ENCODE measurements at places on chromosomes 1 and 21.

DNA sequence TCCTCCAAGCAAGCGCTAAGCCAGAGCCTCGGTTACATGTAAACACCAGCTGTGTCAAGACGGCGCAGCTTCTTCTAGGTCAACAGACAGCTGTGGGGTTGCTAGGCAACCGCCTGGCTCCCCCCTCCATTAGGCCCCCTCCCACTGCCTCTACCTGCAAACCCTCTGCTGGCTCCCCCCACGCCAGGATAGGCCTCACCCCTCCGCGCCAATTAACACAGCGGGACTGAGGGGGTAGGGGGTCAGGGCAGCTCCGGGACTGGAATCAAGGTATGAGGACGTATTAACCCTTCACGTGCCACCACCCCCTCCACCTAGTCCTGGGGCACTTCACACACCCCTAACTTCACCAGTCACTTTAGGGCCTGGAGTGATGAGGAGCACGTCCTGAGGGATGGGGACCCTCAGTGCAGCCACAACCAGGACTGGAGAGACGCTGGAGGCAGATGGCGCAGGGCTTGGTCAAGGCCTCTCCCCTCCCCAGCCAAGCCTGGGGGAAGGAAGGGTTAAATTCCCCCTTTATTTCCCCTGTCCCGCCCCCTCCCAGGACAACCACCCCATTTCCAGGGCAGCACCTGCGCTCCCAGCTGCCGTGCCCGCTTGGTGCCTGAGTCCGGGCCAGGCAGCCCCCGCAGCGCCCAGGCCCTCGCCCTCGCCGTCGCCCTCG lies 37.4 kb upstream of the WASF2 start:
- peak; percentile 98 for DNase-seq

DNA sequence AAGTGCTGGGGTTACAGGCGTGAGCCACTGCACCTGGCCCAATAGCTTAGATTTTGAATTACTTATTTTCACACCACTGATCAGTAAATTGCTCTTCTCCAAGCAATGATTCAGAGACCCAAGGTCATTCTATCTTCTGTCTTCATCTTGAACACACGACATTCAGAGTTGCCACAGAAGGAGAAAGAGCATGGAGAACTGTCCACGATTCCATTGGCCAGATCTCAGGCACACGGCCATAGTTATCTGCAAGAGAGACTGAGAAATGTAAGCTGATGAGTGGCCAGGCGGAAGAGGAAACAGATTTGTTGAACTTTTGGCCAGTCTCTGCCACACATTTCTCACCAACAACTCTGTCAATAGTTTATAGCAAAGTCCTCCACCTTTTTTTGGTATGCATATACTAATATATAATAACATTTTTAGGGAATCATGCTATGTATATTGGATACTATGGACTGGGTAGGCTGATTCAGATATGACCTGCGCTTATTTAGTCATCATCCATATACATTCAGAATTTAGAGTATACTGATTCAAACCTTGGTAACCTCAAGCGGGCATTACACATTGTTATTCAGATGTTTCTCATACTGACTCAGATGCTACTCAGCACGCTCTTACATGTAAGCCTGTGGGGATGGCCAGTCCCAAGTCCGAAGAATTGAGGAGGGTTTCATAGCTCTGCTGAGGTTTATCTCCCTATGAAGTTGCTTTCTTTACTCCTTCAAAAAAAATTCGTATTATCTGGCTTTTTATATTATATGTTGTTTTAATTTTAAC lies 25.5 kb upstream of the CAP1 start:
- no peak for DNase-seq

- no peak for DNase-seq
Observed at GRCh38 chr1:109020693-109021257, 21.1 kb downstream of the WDR47 start.

- DNase-seq: no peak
Observed at GRCh38 chr1:28044399-28044798, 44.0 kb downstream of the EYA3 start.

- DNase-seq: no peak
Observed at GRCh38 chr1:154263465-154264332, 8.7 kb upstream of the HAX1 start.

- DNase-seq: peak; percentile 90
Observed at GRCh38 chr1:32939655-32940371, 24.8 kb downstream of the RNF19B start.

- DNase-seq: peak; percentile 97
Observed at GRCh38 chr1:220300442-220301121, 28.3 kb upstream of the RAB3GAP2 start.

DNA sequence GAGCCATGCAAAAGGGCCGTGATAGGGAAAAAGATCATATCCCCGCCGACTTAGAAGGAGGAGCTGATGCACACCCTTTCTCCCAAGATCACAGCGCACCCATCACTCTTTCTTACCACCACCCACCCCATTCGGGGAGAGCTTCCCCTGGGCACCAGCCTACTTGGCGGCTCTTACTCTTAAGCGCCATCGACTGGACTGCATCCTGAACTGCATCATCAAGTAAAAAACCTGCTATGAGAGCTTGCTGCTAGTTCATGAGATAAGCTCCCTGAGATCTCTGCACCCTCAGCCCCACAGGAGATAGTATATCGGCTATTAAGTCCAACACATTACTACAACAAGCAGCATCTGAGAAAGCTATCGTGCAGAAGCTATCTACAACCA lies 125.1 kb downstream of the BARHL2 start:
- no peak for DNase-seq

DNA sequence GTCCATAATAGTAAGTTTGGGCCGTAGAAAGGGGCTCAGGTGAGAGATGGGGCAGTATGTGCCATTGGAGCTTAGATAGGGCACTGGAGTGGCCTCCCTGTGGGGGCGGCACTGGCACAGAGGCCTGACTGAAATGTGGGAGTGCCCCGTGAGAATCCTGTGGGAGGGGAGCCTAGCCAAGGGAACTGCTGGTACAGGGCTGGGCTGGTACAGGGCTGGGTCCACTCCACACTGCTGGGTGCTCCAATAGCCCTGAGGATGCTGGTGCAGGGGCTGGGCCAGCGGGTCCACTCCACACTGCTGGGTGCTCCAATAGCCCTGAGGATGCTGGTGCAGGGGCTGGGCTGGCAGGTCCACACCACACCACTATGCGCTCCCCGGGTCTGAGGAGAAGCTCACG lies 44.8 kb upstream of the PWP2 start:
- no peak for DNase-seq

GRCh38 chr1:83029916-83030315 lies 969.0 kb downstream of the TTLL7 start:
- DNase-seq: peak; percentile 26

- no peak for DNase-seq
Observed at GRCh38 chr1:30868833-30869435, 39.6 kb downstream of the SDC3 start.

- DNase-seq: no peak
Observed at GRCh38 chr1:53237638-53238037, 680 bp downstream of the MAGOH start.

- DNase-seq: no peak
Observed at GRCh38 chr1:98027103-98027705, 106.4 kb upstream of the DPYD start.

- no peak for DNase-seq
Observed at GRCh38 chr1:229119876-229120275, 151.0 kb upstream of the RAB4A start.

GRCh38 chr1:16042096-16042495 lies 1.5 kb upstream of the CLCNKB start:
- DNase-seq: no peak

DNA sequence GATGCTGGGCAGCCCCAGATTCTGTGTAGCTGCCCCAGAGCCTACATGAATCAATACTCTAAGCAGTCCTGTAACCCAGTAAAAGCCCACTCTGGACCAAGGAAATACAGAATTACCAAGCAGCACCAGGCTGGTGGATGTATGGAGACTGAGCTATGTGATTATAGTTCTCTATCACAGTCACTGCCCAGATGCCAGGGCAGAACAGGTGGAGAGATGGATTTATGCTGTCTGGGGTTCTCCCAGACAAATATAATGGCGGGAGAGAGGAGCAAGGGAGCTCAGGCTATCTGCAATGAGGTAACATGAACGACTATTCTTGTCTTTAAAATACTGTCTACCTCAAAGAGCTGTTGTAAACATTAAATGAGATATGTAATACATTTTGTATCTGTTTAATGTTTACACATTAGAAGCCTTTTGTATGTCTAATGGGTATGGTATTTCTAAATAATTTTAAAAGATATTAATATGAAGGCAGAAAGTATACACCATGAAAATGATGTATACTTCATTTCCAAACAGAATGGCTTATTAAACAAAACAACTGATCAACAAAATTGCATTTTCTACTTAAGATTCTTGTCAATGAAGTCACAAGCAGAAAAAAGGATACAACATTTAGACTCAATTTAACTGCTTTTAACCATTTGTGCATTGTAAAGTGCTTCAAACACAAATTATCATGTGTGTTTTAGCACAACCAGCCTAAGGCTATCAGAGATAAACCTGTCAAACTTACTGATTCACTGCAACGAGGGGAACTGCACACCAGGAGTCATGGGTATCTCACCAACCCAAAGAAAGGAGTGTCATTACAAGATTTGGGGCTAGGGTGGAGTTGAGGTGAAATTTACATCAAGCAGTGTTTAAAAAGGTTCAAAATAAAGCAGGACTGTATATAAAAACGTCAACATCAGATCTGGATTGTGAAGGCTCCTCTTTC lies 3.0 kb downstream of the SDE2 start:
- DNase-seq: no peak

GRCh38 chr1:207644166-207644851 lies 624 bp upstream of the CR1L start:
- DNase-seq: no peak

GRCh38 chr1:211577277-211577818 lies 1.6 kb downstream of the SLC30A1 start:
- no peak for DNase-seq

- DNase-seq: no peak
Observed at GRCh38 chr1:161130266-161130665, 2.2 kb downstream of the DEDD start.

- no peak for DNase-seq
Observed at GRCh38 chr1:18463984-18464664, 16.6 kb upstream of the KLHDC7A start.

- no peak for DNase-seq
Observed at GRCh38 chr1:18882486-18882885, 19.9 kb downstream of the ALDH4A1 start.

DNA sequence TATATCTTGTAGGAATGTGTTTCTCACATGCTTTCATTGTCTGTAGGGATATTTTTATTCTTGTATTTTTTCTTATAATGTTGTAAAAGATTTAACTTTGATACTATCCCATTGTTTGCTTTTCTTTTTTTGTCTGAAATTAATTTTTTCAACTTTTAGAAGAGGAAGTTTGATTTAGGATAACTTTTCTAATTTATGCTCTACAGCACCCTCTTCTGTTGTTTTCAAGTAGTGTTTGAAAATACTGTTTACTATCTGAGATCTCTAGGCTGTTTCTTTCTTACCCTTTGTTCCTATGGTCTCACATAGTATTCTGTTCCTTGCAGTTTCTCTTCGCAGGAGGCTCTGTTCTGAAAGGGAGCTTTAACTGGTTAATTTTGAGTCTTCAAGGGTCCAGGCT lies 21.9 kb downstream of the ABCD3 start:
- no peak for DNase-seq

DNA sequence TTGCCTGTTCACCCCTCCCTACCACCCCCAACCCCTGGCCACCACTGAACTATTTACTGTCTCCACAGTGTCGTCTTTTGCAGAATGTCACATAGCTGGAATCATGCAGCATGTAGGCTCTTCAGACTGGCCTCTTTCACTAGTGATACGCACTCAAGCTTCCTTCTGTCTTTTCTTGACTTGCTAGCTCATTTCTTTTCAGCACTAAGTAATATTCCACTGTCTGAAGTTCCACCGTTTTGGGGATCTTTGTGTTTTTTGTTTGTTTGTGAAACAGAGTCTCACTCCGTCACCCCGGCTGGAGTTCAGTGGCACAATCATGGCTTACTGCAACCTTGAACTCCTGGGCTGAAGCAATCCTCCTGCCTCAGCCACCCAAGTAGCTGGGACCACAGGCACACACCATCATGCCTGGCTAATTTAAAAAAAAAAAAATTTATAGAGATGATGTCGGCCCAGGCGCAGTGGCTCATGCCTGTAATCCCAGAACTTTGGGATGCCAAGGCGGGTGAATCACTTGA lies 43.4 kb upstream of the SLC25A33 start:
- DNase-seq: no peak

GRCh38 chr1:43705334-43705733 lies 2.0 kb upstream of the ST3GAL3 start:
- peak; percentile 22 for DNase-seq

DNA sequence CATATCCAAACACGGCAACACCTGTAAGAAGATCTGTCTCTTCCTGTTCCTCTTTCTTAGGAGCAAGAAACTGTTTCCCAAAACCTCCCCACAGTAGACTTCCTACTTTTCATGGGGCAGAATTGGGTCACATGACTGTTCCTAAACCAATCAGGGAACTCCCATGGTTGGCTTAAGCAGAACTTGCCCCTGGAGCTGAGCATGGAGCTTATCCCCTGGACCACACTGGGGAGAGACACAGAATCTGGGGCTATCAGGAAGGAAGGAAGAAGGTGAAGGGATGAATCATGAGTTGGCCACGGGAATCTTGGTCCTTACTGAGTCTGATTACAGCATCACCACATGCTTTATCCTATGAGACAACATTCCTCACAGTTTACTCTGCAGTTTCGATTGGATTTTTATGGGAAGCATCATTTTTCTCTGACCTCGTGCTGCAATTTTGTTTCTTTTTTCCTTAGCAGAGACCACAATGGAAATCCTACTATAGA lies 81.8 kb downstream of the CDC7 start:
- peak; percentile 85 for DNase-seq

DNA sequence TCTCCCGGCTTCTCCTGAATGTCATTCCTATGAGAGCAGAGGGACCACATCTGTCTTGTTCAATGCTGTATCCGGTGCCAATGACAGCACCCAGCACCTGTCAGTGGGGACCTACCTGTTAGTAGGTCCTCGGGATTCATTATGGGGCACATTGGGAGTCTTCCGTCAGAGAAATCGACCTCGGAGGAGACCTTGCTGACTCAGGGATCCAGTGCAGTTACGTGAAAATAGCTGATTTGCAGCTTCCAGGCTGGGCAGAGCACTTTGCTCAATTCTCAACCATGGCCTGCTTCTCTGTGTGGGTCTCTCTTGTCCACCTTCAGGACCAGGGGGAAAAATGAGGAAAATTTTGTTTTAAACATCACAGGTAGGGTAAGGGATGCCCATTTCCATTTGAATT lies 130.2 kb downstream of the PRDM2 start:
- DNase-seq: no peak

Data from muscle of leg (tissue), 16 donors.